ENCODE measurements at places on chromosomes 11 and 22.

DNA sequence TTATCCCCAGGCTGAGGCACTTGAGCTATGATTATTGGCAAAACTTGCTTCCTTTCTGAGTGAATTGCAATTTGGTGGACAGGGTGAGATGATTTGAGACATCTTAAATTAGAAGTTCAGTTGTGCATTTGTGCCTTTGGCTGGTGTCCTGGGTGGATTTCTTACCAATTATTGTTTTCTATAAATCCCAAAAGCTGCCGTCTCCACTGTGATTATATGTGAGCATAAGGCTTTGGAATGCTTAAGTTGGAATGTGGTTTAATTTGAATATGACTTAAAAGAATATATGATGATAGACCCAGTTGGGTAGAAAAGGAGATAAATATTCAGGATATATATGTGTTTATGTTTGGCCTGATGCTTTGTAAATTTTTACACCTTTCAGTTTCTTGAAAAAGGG, 70.0 kb downstream of the EXT2 start:
- DNase-seq, result no peak

DNA sequence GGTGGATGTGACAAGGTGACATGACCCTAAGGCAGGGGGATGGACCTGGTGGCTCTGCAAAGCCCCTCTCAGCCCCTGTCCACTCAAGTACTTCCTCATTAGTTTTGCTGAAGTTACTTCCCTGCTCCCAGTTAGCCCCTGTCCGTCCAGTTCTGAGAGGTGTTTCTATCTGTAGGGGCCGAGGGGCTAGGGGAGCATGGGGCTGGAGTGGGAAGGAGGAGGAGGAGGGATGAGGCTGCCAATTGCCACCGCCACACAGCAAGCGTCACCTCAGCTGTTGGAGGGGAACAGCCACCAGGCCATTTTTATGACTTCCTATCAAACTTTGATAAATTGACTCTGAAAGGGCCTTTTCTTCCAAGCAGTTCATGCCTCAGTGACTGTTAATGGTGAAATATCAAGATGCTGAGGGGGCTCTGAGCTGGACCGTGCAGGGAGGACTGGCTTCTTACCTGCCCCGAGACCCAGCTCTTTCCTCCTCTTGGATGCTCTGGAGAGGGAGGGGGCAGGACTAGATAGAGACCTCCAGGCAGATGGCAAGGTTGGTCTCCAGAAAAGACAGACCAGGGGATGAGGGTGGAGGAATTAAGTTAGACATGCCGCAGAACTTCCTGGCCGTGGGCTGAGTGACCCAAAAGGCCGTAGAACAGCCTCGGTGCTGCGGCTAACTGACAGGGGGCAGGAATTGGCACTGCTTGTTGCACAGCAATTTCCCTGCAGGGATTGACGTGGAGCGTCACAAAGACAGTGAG, 137.0 kb downstream of the ST3GAL4 start:
- DNase-seq, result no peak

DNA sequence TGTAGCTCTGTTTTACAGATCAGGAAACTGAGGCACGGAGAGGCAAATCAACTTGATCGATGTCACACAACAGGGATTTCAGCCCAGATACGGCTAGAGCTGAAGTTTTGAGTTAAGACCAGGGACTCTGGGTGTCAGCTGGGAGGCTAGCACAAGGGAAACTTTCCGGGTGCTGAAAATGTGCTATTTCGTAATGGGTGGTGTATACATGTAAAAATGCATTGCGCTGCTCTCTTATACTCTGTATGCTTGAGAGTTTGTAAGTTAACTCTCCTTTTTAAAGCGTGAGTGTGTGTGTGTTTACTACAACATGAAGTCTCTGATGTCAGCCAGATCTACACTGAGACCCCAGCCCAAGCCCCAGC, 227.6 kb downstream of the MN1 start:
- no peak for DNase-seq

- no peak for DNase-seq
Observed at GRCh38 chr11:128549256-128549944, 38.0 kb downstream of the ETS1 start.

GRCh38 chr22:42939451-42939881, 75.5 kb downstream of the PACSIN2 start:
- no peak for DNase-seq

DNA sequence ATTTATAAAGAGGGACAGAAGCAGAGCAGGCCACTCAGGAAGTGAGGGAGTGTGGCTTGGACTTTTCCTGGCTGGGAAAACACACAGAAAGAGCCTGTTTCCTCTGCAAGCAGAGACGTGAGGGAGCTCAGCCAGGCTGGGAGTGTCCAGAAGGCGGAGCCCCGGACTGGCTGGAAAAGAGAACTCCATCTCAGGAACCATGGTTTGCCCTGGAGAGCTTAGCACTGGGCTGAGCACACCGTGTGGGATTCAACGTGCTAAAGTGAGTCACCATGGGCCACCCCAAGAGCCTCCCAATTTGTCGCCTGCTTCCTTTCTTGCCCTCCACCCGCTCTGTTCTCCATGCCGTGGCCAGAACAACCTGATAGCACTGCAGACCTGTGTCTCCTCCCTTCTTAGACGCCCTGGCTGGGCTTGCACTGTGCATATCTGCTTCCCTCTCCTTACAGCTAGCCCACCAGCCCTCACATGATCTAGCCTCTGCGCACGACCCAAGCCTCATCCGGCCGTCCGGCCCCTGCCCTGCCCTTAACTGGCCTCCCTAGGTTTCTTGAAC, 51.8 kb downstream of the GALNT18 start:
- peak; percentile 4 for DNase-seq

DNA sequence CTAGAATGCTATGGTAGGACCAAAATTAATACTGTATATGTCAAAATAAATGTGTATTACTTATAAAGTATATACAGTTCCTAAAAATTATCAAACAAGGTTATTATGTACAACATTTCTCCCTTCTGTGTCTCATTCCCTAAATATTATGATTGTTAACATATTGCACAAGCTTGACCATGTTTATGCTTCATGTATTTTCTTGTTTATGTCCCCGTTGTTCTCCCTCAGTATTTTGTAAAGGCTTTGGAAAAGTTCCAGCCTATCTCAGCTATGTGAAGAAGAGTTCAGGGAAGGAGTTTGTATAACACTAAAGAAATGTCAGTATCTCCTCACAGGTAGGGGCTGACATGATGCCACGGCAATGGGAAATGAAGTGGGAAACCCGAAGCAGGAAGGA, 19.6 kb downstream of the ADM start:
- DNase-seq, result no peak

GRCh38 chr22:17260298-17260697, 41.1 kb upstream of the ADA2 start:
- no peak for DNase-seq

DNA sequence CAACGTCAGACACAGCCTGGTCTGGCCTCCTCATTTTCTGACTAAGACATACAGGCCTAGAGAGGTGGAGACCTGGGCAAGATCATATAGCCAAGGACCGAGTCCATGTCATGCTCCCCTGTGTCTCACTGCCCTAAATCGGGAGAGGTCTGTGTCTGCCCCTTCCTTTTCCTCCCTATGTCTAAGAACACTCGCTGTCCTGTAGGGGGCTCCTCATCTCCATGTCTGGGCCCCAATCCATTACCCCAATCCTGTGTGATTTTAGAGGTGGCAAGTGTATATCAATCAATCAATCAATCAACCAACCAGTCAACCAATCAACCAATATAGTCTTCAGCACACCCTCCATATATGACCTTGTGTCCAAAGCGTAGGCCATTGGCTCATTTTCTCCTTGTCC, 125.7 kb downstream of the KIRREL3 start:
- peak; percentile 20 for DNase-seq

GRCh38 chr11:110474578-110474977, 44.8 kb downstream of the FDX1 start:
- DNase-seq, result no peak

DNA sequence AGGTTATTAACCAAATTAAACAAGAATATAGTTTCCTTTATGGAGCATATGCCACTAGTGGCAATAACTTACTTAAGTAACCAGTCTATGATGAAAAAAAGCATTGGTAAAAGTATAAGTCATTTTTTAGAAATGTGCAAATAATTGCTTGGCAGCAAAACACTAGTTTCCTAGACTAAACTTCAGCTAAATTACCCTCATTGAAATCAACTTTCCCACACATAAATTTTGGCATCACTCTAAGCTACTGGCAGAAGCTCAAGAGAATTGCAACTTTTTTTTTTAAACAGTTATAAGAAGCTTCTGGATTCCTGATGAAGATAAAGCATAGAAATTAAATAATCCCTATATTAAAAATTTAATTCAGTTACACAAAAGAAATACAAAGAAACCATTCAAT, 12.5 kb downstream of the CCDC34 start:
- no peak for DNase-seq

GRCh38 chr22:39250838-39251237, 6.1 kb upstream of the PDGFB start:
- DNase-seq, result no peak

DNA sequence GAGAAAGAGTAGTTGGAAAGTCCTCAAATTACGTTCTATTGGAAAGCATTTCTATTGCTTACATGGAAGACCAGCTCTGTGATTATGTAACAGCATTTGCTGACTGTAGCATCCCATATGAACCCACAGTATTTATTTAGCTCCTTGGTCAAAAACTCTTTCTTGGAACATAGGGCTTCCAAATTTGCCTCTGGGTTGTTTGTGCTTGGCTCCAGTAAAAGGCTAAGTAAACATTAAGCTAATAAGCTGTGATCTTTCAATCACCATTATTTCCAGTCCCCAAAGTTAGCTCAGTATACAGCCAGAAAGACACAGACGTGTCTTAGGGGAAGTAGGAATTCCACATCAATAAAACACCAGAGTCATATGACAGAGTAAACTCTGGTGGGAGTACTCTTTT, 668.8 kb downstream of the DLG2 start:
- DNase-seq, result no peak

DNA sequence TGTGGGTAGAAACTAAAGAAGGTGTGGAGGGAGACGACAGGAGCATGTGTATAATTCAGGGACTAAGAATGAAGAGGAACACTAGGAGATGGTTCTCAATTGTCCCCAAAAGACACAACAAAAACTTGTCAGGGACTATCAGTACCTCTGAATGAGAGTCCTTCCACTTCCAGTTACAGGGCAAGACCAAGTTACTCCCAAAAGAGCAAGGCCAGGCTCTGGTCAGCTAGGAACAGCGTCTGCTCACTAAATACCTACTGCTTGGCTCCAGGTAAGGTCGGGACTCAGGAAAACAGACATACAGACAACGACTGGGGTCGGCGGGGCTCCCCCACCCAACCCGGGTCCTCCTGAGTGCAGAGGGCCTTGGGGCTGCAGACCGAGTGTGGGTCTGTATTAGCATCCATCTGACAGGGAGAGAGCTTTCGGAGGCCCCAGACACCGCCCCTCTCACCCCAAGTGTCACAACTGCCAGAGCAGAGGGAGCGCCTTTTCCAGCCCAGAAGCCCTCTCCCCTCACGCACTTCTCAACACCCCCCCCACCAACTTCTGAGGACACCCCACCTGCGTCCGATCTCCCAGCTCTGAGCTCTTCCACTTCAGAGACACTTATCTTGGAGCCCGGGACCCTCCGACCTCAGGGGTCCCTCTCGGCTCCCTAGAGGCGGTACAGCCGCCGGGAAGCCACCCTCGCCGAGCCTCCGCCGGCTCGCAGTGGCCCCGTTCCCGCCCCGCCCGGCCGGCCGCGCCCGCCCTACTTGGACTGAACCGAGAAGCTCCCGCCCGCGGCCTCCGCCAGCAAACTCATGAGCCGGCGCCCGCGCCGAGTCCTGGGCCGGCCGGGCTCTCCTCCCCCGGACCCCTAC, 522 bp downstream of the RHOG start:
- DNase-seq, result no peak

DNA sequence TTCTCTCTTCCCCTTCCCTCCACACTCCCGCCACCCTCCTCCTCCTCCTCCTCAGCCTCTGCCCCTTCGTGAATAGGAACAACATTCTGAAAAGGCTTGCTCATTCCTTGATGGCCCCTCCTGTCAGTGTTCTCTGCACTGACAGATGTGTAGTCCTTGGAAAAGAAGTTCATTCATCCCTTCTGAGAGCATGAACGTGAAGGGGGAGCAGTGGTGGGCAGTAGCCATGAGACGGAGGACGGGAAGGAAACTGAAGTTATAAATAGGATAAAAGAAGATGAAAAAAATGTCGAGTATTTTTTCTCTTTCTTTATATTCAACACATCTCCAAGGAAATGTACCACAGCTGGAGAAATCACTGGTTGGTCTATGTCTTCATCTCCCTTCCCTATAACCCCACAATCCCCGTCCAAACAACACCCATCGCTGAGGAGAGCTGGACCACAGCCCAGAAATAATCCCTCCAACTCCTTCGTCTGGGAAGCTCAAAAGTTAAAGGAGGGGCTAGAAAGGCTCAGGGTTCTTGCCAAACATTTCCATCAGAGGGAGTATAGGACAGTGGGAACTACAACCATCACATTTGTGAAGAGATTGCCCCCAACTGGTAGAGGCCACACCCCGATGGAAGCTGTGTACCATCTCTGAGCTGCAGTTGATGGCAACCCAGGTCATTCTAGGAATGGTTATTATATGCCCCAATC, 33.5 kb downstream of the ETS1 start:
- DNase-seq, result peak; percentile 84

GRCh38 chr22:20111689-20112622, 3.9 kb upstream of the RANBP1 start:
- DNase-seq, result no peak

DNA sequence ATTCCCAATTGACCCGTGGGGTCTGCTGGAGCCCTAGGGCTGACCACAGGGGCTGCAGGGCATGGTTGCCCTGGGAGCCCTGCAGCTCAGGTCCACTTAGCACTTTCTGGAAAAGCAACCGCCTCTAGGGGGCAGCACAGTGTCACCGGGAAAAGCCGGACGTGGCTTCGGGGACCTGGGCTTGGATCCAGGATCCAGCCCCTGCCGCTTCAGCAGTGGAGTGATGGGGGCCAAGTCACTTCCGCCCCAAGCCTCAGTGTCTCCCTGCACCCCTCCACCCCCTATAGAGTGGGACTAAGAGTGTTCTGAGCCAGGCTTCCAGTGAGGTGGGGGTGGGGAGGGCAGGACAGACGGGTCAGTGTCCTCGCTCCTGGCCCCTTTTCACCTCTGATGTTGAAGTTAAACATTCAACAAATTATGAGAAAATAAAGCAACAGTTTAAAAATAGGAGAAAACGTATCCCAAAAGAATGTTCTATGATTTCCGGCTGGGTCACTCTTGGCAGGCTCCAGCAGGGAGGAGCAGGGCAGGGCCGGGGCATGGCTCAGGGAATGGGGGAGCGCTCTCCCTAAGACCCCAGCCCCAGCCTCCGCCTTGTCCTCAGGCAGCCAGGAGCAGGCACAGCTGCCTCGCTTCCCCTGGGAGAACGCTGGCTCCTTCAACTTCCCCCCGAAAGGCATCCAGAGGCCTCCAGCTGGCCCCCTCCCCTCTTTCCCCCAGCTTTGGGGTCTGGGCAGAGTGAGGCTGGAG, 96.5 kb upstream of the FGF3 start:
- peak; percentile 95 for DNase-seq

DNA sequence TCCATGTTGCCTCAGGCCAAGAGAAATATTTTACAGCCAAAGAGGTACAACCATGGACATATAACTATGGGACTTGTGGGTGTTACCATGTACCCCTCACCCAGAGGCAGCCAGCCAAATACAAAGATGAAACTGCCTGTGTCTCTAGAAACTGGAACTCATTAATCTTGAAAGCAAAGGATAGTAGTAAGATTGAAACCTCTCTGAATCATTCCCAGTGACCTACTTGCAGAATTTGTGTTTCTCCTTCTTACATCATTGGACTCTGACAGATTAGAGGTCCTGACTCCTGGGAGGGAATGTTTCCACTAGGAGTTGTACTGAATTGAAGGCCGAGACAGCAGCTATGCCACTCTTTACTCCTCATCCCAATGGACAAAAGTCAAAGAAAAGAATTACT, 257.4 kb upstream of the UBASH3B start:
- no peak for DNase-seq

- DNase-seq, result no peak
Observed at GRCh38 chr11:89052220-89052619, 13.6 kb downstream of the GRM5 start.

Measured in SK-MEL-5 (cell line).